Activated T-cell treated with anti-CD3 and anti-CD28 coated beads, Interleukin-2, amount 50 U/mL, for 72 hours (primary cell): ENCODE measurements at places on chromosomes 3 and 15.

GRCh38 chr3:150227839-150228238 lies 180.3 kb upstream of the TSC22D2 start:
- peak; percentile 64 for DNase-seq

DNA sequence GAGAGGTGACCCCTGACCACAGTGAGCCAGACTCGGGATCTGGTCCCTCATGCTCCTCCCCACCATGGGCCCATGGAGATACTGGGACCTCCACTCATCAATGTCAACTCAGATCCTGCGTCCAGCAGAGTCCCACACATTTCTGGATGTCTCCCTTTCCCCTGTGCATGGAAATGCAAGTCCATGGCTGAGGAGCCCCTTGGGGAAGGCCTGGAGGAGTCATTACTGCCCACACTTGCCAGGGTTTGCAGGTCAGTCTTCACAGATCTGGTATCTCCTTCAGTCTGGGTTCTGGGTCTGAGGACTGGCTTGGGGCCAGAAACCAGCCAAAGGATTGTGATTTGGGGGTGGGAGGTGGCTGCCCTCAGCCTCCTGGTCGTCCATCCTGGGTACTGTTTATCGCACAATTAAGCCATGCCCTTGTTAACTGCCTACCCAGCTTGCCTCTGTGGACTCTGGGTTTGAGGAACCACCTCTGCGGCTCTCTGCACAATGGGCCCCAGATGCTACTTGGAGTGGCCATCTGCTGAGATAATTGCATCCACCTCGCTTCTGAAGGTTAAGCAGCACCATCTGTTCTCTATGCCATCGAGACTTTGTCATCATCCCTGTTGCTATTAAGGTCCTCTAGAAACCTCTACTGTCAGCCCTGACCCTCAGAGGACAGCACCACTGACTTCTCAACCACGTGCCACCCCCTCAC lies 49.9 kb upstream of the KLF13 start:
- no peak for DNase-seq

DNA sequence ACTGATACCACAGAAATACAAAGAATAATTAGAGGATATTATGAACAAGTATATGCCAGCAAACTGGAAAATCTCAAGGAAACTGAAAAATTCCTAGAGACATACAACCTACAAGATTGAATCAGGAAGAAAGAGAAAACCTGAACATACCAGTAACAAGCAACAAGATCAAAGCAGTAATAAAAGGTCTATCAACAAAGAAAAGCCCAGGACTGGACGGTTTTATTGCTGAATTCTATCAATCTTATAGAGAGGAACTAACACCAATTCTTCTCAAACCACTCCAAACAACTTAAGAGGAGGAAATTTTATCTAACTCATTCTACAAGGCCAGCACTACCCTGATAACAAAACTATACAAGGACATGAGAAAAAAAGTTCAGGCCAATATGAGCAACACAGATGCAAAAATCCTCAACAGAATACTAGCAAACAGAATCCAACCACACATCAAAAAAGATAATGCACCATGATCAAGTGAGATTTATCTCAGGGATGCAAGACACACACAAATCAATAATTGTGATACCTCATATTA lies 71.1 kb upstream of the IMPG2 start:
- DNase-seq, result no peak

DNA sequence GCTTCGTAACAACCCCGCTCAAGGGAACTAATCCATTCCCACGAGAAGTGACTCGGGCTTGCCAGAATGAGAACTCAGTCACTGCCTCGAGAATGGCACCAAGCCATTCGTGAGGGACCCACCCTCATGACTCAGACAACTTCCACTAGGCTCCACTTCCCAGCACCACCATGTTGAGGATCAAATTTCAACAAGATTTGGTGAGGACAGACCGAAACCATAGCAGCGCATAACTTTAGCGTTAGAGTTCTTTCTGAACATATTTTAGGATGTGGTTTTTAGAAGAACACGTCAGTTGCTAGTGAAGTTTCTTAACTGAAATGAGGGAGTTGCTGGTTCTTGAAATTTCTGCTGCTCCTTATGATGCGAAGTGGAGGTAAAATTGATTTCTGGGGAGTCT lies 13.5 kb downstream of the PTPRG start:
- no peak for DNase-seq
